ENCODE measurements at places on chromosomes 5 and 9. TPM values are rescaled to one million over a fixed set of nuclear protein-coding genes. Genes with fewer than 3 reads are reported as not detected.

Gene TSLP
- 0.35 TPM for total RNA-seq

Gene FAM163B
- total RNA-seq = not detected

Gene HBEGF
- 16.7 TPM for total RNA-seq

Gene CARTPT
- not detected for total RNA-seq

Gene PCDH12
- total RNA-seq = 0.29 TPM

Gene SNCB
- total RNA-seq = not detected

Gene FGD3
- not detected for total RNA-seq

Gene PCDHGB3
- 0.71 TPM for total RNA-seq

Gene SLC6A7
- total RNA-seq = not detected

Gene SH3RF2
- 0.53 TPM for total RNA-seq

Gene IER5L
- total RNA-seq = 49.4 TPM

Gene GLRA1
- not detected for total RNA-seq

Gene FBXO38
- total RNA-seq = 23.7 TPM

Gene FLT4
- not detected for total RNA-seq

Gene FOXD4
- total RNA-seq = not detected

Gene ANKRD18A
- total RNA-seq = not detected

Gene SPINK13
- not detected for total RNA-seq
